GM10248 (cell line): ENCODE measurements at places on chromosomes 3 and 15.
A peak's percentile ranks its signal among the peaks of the same experiment; 100 is the strongest.

DNA sequence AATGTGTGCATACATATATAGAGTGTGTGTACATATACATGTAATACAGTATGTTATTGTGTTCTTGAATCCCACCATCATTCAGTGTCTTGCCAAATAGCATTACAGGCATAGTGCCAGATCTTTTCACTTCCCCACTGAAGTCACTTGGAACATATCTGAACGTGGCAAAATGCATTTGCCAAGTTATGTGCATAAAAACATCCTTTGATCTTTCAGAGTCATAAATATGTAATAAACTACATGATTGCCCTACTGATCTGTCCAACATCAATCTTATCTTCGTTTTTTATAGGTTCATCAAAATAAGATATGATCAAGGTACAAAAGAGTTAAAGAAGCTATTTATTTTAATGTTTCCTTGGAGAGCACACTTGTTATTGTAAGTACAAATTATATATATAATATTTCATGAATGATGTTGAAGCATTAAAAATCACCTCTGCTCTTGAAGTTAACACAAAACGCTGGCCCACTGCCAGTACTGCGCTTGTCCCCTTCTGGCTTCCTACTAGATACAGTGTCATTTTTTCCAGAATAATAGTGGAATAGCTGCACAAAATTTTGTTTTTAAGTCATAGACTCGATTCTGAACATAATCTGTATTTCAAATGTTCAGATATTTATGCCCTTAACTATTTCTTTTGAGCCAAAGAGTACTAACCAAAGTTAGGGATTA, 549.5 kb upstream of the ARRDC4 start:
- DNase-seq, result no peak

DNA sequence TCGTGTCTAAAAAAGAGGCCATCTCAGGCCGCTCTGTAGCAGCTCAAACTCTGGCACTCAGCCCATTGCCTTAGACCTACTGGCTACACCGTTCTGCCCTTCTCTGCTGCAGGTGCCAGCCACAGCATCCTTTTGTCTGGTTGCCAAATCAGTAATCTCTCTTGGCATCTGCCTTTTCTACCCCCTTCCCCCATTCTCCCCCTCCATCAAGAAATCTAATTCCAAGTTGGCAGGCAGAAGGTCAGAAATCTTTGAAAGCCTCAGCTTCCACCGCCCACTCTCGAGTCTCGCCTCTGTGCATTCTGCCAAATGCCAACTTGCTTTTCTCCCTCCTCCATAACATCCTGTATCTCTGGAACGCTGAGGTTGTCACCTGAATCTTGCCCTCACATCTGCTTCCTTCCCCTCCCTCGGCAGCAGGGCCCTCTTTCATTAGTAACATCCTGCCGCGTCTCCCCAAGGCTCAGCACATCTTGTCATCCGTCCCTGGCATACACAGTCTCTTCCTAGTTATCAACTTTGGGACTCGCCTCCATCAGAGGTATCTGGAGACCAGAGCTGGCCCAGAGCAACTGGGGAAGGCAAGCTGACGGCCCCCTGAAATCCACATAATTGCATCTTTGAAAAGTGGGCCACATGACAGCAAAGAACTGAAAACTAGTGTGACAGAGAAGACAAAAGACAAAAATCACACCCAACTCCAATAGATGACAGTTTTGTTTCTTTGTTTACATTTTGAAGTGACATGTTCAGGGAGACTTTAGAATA, 312.0 kb upstream of the CCDC54 start:
- DNase-seq, result no peak

DNA sequence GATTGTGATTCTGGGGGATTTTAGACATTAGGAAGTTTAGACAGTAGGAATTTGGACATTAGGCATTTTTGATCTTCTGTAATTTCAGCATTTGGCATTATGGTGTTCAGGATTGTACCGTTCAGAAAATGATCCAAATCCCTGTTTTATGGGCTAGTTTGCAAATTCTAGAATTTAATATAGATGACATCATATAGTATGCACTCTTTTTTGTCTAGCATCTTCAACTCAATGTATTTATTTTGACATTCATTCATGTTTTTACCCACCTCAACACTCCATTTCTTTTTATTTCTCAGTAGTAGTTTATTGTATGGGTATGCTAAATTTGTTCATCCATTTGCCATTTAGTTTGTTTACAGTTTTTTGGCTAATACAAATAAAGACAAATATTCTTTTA, 105.3 kb upstream of the ZPLD1 start:
- DNase-seq, result no peak

GRCh38 chr3:126067959-126068358, 16.0 kb downstream of the SLC41A3 start:
- peak; percentile 9 for DNase-seq

- DNase-seq, result no peak
Observed at GRCh38 chr3:8841472-8841871, 72.1 kb upstream of the OXTR start.

DNA sequence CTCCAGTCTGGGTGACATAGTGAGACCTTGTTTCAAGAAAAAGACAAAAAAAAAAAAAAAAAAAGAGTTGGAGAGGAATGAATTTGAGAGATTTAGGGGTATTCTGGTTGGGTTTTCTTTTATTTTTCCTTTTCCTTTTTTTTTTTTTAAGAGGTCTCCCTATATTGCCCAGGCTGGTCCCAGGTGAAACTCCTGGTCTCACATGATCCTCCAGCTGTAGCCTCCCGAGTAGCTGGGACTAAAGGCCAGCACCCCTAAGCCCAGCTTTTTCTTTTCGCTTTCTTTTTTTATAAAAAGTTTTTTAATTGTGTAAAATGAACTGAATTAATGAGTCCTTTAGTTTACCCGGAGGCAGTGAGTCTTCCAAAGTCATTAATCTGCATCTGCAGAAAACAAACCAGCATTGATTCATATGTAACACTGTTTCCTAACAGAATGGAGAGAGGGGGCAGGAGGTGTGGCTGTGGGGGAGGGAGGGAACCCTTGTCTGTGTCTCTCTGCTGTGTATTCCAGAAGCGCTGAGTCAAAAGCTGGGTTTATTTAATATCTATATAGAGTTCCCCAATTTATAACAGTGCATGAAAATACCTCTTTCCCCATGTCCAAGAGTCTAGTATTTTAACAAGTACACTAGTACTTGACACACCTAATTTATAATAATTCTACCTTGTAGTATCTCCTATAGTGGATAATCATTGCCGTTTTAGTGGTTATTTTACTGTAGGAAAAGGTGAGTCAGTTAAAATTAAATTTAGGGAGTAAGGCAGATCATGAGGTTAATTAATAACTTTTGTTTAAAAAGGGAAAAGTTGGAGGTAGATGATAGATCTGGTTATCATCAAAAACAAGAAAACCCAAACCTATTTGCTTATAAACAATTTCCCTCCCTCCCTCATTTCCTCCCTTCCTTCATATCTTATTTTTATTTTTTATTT, 2.6 kb upstream of the DPPA4 start:
- DNase-seq, result no peak

DNA sequence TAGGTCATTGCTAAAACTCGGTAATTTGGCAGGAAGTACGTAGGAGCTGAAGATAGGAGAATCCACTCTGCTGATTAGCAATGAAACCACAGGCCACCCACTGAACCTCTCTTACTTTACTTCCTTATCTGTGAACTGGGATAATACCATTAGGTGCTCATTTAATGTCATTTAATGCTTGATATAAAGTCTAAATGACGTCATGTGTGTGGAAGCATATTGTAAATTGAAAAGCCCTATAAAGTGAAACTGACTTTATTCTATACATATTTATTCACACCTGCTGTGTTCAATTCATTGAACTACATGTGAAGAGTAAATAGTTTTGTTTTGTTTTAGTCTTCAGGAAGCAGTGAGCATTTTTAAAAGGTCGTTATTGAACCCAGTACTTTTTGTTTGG, 137.5 kb downstream of the CNTN4 start:
- no peak for DNase-seq

DNA sequence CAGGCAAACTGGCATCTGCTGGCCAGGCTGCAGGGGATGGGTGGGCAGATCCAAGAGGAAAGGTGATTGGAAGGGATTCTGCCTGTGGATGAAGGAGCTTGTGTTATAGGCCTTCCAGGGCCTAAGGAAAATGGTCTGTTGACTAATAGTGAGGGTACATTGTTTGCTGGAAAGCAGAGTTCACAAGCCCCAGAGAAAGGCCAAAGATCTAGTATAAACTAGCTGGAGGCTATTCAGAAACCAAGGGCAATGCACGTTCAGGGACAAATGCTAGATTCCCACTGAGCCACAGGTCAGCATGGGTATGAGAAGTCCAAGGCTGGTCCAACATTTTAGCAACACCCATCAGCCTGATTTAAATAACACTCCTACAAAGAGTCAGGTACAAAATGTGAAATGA, 74.7 kb downstream of the FBN1 start:
- no peak for DNase-seq

GRCh38 chr15:57364282-57365007, 11.9 kb upstream of the CGNL1 start:
- no peak for DNase-seq

GRCh38 chr3:192947421-192947820, 29.8 kb upstream of the MB21D2 start:
- no peak for DNase-seq

DNA sequence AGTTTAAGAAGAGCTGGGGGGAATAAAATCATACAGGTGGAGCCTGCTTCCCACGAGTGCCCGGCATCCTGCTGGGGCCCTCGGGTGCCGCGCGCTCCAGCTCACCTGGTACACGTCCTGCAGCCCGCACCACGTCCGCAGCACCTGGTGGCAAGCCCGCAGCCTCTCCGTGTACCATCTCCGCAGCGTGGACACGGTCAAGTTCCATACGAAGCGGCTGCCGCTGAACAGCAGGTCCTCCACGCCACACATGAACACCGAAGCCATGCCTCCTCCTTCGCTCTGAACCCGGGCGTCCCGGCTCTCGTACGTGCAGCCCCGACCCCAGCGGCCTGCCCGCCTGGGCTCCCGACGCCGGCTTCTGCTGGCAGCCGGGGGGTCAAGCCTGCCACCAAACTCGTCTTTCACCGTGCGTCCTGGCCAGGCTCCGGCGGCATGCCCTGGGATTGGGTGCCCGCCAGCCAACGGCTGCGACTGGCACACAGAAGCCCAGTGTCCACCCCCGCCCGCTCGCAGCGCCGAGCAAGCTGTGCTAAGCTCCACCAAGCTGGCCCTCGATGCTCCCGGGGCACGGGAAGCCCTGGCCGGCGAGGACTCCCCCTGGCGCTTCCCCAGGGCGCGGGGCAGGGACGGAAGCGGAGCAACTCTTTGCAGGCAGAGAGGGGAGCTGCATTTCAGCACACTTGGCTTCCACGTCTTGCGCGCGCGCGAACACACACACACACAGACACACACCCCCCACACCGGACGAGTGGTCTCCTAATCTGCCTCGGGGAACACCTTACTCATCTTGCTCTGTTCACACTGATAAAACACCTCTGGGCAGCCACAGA, at the start of gene FRMD4B:
TSS of gene FRMD4B (minus strand) at position 366 of the 833 bp plus-strand sequence. CDS start at position 267, 99 bp downstream.
- DNase-seq, result peak; percentile 55

DNA sequence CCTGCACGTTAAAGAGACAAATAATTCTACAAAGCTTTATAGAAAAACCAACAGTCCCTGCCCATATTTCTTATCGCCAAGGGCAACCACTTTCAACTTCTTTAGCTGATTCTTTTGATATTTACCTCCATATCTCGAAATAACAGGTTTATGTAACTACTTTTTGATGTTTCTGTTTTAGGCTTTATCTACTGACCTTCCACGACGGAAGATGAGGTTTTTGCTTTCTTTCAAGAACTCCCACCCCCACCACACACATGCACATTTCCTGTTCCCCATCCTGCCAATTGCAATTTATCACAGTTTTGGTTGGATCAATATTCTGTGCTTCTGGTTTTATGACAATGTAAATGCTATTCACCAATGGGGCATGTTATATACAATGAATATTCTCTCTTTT, 330.4 kb upstream of the ICE2 start:
- no peak for DNase-seq

GRCh38 chr15:26974120-26974780, 3.3 kb downstream of the GABRG3 start:
- no peak for DNase-seq

DNA sequence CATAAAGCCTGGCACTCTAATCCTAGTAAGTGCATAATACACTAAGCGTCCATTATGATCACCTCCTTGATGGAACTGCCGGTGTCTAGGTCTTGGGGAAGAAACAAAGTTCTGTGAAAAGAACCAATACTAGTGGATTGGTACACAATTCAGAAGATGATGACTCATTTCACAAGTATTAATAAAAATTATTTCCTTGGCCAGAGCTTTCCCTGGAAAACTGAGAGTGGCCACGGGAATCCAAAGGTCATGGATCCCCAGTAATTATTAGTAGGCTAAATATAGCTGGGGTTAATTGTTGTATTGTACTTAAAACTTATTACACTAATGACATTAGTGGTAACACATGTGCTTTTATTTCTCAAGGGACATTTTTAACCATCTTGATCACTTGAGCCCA, 808.0 kb upstream of the NR2F2 start:
- no peak for DNase-seq

DNA sequence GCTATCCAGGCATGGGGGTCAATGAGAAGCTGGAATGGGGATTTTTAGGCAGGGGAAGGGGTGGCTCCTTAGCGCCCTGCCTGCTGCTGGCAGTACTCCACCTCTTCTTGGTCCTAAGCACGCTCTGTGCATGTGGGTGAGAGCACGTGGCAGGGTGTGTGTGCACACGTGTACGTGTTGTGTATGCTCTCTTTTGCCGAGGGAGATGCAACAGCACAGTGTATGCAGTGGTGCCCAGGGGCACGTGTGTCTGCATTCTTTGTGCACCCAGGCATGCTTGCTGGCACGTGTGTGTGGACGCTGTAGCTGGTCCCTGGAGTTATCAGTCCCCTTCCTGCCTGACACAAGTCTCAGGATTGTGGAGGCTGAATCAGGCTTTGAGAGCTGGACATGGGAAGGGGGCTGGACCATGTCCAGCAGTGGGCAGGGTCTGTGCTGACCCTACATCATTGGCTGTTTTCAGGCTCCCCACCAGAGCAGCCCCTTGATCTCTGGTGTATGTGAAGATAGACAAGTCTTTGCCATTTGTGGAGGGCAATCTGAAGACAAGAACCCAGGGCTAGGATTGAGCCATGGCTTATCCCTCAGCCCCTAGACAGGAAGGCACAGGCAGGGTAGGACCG, 1.9 kb upstream of the CAMKV start:
- DNase-seq, result no peak

GRCh38 chr3:140055092-140055791, 120.3 kb downstream of the CLSTN2 start:
- no peak for DNase-seq

DNA sequence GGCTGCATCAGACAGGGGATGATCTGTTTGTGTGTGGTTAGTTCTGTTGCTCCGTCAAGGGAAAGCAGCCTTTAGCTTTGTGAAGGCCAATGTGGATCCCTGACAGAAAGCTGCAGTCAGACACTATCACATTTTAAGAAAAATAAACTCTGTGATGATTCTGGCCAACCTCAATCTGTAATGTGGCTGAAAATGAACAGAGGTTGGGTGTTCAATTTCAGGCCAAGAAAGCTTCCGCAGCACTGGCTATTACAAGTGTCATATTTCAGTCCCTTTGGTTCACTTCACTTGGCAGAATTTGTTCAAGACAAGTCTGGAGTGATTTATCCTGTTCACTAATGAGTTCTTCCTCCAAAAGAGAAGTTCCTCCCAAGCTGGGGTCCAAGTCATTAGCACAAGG, 571.8 kb upstream of the IL12A start:
- no peak for DNase-seq

GRCh38 chr15:55343168-55343567, 24.1 kb downstream of the PIGB start:
- DNase-seq, result no peak

GRCh38 chr3:51538115-51538458, 432 bp upstream of the RAD54L2 start:
- no peak for DNase-seq
